ENCODE measurements at places on chromosomes 12 and 14. TPM values are rescaled to one million over a fixed set of nuclear protein-coding genes. Genes with fewer than 3 reads are reported as not detected.

SYT10 gene
- total RNA-seq: 0.08 TPM

FOXG1 gene
- not detected for total RNA-seq

SYNE3 gene
- 17.3 TPM for total RNA-seq

ABCC9 gene
- 52.5 TPM for total RNA-seq

NOXRED1 gene
- total RNA-seq: 0.31 TPM

IL31 gene
- not detected for total RNA-seq

LBHD2 gene
- not detected for total RNA-seq

PWP1 gene
- 13.0 TPM for total RNA-seq

IKZF4 gene
- 5.6 TPM for total RNA-seq
